ENCODE measurements at places on chromosomes 12 and 14. TPM values are rescaled to one million over a fixed set of nuclear protein-coding genes. Genes with fewer than 3 reads are reported as not detected.
A peak's percentile ranks its signal among the peaks of the same experiment; 100 is the strongest.

The VEZT gene
- 32.8 TPM for total RNA-seq

The KLRF2 gene
- not detected for total RNA-seq

DNA sequence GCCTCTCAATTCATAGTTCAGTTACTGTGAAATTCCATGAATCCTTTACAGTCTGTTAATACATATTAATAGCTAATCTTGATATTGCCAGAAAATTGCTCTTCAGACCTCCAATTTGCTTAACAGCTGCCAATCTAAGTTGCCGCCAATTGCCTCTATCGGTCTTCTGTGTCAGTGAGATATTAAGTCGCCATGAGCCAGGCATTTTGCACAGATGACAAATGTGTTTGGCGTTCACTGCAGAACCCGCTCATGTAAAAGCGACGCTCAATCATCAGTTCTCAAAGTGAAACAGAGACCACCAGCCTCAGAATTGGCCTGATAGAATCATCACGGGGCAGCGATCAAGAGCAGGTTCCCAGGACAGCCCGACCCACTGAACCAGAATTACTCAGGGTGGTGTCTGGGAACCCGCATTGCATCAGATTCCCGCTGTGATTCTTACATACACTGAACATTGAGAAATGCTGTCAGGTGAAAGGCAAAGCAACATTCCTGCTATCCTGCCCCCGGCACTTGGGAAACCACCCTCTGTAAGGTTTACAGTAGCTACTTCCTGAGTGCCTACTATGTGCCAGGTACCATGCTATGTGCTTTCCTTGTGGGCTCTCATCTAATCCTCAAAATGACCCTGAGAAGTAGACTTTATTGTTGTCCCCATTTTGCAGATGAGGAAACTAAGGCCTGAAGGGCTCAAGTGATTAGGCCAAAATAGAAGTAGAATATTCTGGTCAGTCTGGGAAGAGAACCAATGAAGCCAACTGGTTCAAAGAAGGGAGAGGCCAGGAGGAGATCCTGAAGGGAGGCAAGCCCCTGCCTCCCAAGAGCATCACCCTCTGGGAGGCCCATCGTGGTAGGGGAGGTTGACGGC lies 216.4 kb downstream of the SLC41A2 start:
- no peaks in the 10 kb centered on the region for H3K27me3 ChIP-seq
- H3K36me3 ChIP-seq = no peaks in the 10 kb centered on the region
- DNase-seq = no peak
- no peaks in the 10 kb centered on the region for H3K4me1 ChIP-seq
- H3K4me3 ChIP-seq = no peak overlapping the region
- no peak overlapping the region for H3K27ac ChIP-seq

- no peaks in the 10 kb centered on the region for H3K27me3 ChIP-seq
- no peaks in the 10 kb centered on the region for H3K4me1 ChIP-seq
- DNase-seq = no peak
- no peak overlapping the region for H3K27ac ChIP-seq
- no peak overlapping the region for H3K4me3 ChIP-seq
- H3K36me3 ChIP-seq = no peaks in the 10 kb centered on the region
Measured at GRCh38 chr14:54058505-54058904, 101.9 kb upstream of the BMP4 start.

DNA sequence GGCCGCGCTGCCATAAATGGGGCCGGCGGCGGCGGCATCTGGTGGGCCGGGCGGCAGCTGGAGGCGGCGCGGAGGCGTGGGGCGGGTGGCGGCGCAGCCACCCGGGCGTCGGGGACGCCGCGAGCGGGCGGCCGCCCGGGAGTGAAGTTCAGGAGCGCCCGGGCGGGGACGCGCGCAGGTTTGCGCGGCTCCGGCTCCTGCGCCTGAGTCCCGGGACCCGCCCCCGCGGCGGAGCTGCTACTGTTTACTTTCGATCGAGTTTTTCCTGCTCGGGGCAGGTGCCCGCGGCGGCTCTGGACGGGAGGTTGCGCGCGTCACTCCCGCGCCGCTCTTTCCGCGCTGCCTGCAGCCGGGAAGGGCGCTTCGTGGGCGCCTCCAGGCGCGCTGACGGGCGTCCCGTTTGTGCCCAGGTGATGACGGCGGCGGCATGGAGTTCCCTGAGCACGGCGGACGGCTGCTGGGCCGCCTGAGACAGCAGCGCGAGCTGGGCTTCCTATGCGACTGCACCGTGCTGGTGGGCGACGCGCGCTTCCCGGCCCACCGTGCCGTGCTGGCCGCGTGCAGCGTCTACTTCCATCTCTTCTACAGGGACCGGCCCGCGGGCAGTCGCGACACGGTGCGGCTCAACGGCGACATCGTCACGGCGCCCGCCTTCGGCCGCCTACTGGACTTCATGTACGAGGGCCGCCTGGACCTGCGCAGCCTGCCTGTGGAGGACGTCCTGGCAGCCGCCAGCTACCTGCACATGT lies at the start of gene ZBTB42:
Gene ZBTB42 (plus strand): TSS at position 331 of the 749 bp plus-strand sequence. CDS start 97 bp downstream, at position 428.
- H3K36me3 ChIP-seq = no peaks in the 10 kb centered on the region
- peak within 1 kb of the TSS; percentile 94 for H3K27ac ChIP-seq
- DNase-seq = peak; percentile 87
- peak within 1 kb of the TSS; percentile 75 for H3K4me3 ChIP-seq
- H3K27me3 ChIP-seq = no peaks in the 10 kb centered on the region

DNA sequence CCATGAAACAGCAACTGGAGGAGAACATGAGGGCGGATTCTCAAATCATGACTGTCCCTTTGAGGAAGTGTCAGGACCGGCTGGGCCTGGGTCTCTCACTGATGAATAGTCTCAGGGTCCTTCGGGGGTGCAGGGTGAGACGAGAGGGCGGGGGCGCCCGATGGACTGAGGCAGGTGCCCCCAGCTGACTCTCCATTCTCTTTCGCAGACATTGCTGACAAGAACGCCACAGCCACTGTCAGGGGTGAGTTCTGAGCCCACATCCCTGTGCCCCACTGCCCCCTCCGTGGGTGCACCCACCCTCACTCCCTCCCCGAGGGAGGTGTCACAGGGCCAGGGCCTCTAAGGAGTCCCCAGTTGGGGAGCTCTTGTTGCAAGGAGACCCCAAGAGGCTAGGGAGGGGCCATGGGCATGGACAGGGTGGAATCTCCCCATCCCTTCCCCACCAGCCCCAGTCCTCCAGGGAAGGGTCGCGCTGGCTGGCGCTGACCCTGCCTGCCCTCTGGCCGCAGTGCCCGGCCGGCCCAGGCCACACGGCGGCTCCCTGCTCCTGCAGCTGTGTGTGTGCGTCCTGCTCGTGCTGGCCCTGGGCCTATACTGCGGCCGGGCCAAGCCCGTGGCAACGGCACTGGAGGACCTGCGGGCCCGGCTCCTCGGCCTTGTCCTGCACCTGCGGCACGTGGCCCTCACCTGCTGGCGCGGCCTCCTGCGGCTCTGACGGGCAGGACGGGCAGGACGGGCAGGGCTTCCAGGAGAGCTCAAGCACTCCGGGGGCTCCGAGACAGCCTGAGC lies 8.7 kb downstream of the C14orf180 start:
- no peak overlapping the region for H3K27ac ChIP-seq
- no peaks in the 10 kb centered on the region for H3K36me3 ChIP-seq
- DNase-seq = no peak
- H3K4me1 ChIP-seq = no peaks in the 10 kb centered on the region

DNA sequence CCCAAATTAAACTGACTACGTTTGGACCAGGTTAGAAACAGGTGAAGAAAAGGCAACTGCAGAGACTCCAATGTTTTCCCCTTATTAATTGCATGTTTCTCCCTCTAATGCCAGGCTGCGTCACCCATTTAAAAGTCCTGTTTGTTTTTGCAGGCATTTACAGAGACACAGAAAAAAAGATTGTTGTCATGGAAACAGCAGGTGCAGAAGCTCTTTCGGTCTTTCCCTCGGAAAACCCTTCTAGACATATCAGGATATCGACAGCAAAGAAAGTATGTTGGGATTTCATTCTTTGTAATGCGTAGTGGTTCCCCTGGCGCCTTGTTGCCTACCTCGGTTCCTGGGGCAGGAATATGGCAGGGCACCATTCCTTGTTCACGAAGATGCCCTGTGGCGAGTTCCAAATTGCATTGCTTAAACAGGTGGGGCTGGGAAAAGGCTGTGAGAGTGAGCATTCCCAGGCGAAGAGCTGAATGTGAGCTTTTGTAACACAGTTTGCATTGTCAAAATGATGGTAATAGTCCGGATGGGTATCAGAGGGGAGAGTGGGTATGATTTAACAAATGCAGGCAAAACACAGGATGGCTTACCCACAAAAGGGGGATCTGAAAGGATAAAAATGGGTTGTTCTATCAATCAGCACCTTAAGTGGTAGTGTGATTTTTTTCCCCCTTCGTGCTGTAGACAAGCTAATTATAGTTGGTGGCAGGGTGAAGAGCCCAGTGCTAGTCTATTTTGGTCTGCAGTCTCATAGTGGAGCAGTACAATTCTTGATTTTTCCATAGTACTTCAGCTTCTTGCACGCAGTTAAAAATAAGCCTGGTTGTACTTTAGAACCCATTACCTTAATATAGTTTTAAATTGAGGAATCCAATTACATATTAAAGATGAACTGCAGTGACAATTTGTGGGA lies 132.4 kb downstream of the GCH1 start:
- peaks cover 5% of the 10 kb centered on the region for H3K4me1 ChIP-seq
- no peak overlapping the region for H3K27ac ChIP-seq
- no peak overlapping the region for H3K4me3 ChIP-seq
- H3K27me3 ChIP-seq = no peaks in the 10 kb centered on the region
- peaks cover 32% of the 10 kb centered on the region for H3K36me3 ChIP-seq

DNA sequence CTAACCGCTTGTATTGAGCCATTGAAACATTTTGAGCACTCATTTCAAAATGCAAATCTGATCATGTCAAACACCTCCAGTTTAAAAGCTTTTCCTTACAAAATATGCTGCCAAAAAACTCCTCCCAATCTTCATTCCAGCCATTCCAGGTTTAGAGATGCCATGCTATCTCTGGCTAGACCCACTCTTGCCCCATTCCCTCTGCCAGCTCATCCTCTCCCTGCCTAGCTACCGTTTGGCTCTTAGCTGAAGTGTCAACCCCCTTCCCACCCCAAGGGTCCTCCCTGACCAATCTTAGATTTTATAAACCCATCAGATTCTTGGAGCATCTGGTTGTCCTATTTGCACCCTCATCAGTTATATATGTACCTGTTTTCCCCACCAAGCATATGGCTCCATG lies 75.0 kb downstream of the SCAF11 start:
- no peaks in the 10 kb centered on the region for H3K36me3 ChIP-seq
- no peaks in the 10 kb centered on the region for H3K4me1 ChIP-seq
- no peak for DNase-seq
- H3K27ac ChIP-seq = no peak overlapping the region
- H3K4me3 ChIP-seq = no peak overlapping the region

- no peaks in the 10 kb centered on the region for H3K4me1 ChIP-seq
- H3K27me3 ChIP-seq = no peaks in the 10 kb centered on the region
- no peak overlapping the region for H3K27ac ChIP-seq
- H3K4me3 ChIP-seq = no peak overlapping the region
Measured at GRCh38 chr14:92492258-92492657, 21.3 kb upstream of the RIN3 start.

GRCh38 chr12:127640181-127640886 lies 626.6 kb upstream of the TMEM132C start:
- no peaks in the 10 kb centered on the region for H3K36me3 ChIP-seq
- H3K4me3 ChIP-seq = no peak overlapping the region
- H3K4me1 ChIP-seq = no peaks in the 10 kb centered on the region
- H3K27ac ChIP-seq = no peak overlapping the region
- no peak for DNase-seq
- no peaks in the 10 kb centered on the region for H3K27me3 ChIP-seq

GRCh38 chr12:49133014-49133413 lies 1.8 kb upstream of the TUBA1B start:
- H3K27ac ChIP-seq = no peak overlapping the region
- no peaks in the 10 kb centered on the region for H3K27me3 ChIP-seq
- no peaks in the 10 kb centered on the region for H3K4me1 ChIP-seq
- no peak overlapping the region for H3K4me3 ChIP-seq
- DNase-seq = no peak

DNA sequence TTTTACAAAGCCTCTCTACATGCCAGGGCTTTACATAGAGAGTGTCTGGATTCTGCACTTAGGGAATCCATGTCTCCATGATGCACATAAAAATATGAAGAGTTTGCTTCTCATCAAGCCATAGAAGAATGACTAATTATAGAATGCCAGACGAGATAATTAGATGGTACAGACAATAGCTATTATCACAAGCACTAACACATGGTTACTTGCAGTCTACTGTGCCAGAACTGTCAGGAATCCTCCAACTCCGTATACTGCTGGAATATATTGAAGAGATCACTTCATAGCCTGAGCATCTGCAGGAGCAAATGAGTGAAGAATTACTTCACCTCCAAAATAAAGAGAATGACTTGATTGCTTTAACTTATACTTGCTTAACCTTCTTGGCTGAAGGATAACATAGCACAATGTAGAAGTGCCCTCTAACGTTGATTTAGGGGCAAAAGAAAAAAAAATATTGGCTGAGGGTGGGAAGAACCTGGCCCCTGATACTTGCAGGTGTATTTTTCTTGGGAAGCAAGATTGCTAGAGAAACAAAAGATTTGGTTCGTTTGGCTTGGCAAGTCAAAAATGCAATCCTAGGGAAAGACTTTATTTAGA lies 272.8 kb upstream of the FAR2 start:
- H3K4me1 ChIP-seq = no peaks in the 10 kb centered on the region
- no peaks in the 10 kb centered on the region for H3K27me3 ChIP-seq
- DNase-seq = no peak

- no peak overlapping the region for H3K4me3 ChIP-seq
- no peak overlapping the region for H3K27ac ChIP-seq
- H3K36me3 ChIP-seq = no peaks in the 10 kb centered on the region
- DNase-seq = no peak
Measured at GRCh38 chr12:32777159-32777558, 21.5 kb upstream of the YARS2 start.

DNA sequence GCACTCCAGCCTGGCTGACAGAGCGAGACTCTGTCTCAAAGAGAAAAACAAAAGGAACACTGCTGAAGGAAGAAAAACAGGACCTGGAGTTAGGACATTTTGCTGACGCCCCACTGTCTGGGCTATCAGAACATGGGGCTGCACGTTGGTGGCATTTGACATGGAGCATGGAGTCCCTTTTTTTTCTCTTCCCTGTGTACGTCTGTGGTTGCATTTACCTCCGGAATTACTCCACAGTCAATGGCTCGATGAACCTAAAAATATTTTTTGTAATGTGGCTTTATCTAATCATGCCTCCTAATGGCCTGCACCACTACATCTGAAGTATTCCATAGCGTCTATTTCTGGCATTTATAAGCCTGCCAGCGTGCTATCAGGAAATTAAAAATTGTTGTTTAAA lies 30.7 kb downstream of the TESC start:
- DNase-seq = no peak
- H3K4me3 ChIP-seq = no peak overlapping the region
- H3K4me1 ChIP-seq = no peaks in the 10 kb centered on the region
- no peak overlapping the region for H3K27ac ChIP-seq
- no peaks in the 10 kb centered on the region for H3K27me3 ChIP-seq

DNA sequence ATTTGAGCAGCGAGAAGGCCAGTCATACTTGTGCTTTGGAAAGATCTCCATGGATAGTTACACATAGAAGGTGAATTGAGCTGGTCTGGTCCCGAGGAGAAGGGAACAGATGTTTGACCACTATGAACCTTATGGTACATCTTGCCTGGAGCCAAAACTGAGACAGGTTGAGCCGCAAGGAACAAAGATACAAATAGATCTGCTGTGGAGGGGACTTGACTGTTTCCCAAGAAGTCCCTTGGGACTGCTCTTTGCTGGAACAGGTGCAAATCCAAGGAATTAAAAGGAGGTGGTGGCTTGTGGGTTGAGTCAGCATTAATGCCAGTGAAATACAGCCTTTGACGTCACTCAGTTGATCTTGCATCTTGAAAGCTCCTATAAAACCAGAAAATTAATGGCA lies 68.8 kb upstream of the PRIMA1 start:
- no peak for DNase-seq
- no peaks in the 10 kb centered on the region for H3K27me3 ChIP-seq
- no peak overlapping the region for H3K4me3 ChIP-seq
- no peaks in the 10 kb centered on the region for H3K36me3 ChIP-seq

All from right lobe of liver (tissue), 6 donors.